ENCODE measurements at places on chromosomes 11 and 22. TPM values are rescaled to one million over a fixed set of nuclear protein-coding genes. Genes with fewer than 3 reads are reported as not detected.
A peak's percentile ranks its signal among the peaks of the same experiment; 100 is the strongest.

The SMIM38 gene
- 5.4 TPM for total RNA-seq

The CCDC81 gene
- 0.41 TPM for total RNA-seq

The PHLDA2 gene
- 1.7 TPM for total RNA-seq

The FAM180B gene
- 0.41 TPM for total RNA-seq

The OR51A2 gene
- total RNA-seq = not detected

GRCh38 chr11:32510039-32510438 is 73.6 kb upstream of the EIF3M start:
- DNase-seq = no peak

DNA sequence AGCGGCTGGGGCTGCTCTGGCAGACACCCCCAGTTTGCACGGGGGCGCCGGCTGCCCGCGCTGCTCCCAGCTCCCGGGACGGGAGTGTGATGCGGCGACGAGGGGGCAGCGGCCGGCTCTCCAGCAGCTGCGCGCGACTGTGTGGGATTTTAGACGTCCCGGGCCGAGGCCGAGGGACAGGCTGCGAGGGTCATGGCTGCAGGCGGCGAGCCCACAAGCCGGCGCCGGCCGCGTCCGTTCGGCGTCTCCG is 159 bp downstream of the FZD4 start:
- no peak for DNase-seq

GRCh38 chr11:128208329-128209137 is 378.8 kb downstream of the ETS1 start:
- DNase-seq = no peak

DNA sequence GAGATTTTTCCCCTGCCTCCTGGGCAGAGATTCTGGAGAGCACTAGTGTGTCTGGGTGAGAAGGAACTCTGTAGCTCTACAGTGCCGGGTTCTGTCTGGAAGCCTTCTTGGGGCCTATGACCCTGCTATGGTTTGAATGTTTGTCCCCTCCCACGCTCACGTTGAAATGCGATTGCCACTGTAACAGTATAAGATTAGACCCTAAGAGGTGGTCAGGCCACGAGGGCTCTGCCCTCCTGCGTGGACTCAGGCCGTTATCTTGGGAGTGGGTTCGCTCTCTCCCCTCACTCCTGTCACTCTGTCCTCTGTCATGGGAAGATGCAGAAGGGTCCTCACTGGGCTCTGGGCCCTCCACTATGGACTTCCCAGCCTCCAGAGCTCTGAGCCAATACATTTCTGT is 3.5 kb downstream of the AP5B1 start:
- peak; percentile 9 for DNase-seq

DNA sequence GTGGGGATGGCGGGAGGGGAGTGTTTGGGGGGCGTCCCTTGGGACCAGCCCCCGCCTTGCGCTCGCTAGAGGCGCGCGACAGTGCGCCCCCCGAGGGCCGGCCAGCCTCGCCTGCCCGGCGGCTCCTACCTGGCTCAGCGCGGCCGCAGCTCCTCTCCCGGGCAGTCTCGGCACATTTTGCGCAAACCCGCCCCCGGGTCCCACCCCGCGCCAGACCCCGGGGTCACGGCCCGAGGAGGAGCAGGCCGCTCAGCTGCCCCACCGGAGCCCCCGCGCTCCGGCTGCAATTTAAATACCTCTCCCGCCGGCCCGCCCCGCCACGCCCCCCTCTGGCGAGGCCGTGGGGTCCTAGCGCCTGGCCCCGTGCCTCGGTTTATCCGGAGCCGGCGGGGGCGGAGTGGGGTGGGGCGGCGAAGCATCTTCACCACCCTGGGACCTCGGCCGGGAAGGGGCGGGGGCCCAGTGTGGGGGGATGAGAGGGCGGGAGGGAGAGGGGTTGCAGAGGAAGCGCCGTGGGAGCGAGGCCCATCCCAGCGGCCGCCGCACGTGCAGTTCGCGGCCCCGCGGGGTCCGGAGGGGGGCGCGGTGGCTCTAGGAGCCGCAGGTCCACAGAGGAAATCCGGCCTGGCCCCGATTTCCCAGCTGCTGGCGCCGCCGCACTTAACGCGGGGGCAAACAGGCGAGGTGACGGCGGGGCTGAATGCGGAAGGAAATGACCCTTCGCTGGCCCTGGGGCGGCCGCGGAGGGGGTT is at the start of gene LRRC32:
Gene LRRC32 (minus strand): TSS at position 263 of the 752 bp plus-strand sequence. CDS start 4,793 bp downstream, outside the sequence.
- peak; percentile 77 for DNase-seq

- DNase-seq = no peak
Observed at GRCh38 chr11:18778468-18778867, 13.1 kb downstream of the PTPN5 start.

DNA sequence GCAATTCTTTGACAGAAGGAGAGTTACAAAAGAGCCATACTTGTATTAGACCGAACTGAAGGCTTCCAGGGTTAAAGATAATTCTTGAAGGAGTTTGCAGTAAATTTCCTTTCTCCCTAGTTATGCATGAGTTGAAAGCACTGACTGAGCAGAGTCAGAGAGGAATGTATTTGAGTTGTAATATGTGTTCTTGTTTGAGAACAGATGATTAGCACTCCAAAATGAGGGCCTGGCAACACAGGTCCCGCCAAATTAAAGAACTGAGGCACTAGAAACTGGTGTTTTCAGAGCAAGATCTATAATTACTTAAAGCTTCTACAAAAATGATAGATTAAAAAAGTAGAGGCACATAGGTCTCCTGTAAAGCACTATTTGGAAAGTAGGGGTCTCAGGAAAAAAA is 970.4 kb downstream of the OPCML start:
- DNase-seq = no peak

GRCh38 chr11:27505781-27506180 is 788 bp downstream of the LIN7C start:
- DNase-seq = no peak

- no peak for DNase-seq
Observed at GRCh38 chr11:125583496-125583895, 9.2 kb upstream of the STT3A start.

DNA sequence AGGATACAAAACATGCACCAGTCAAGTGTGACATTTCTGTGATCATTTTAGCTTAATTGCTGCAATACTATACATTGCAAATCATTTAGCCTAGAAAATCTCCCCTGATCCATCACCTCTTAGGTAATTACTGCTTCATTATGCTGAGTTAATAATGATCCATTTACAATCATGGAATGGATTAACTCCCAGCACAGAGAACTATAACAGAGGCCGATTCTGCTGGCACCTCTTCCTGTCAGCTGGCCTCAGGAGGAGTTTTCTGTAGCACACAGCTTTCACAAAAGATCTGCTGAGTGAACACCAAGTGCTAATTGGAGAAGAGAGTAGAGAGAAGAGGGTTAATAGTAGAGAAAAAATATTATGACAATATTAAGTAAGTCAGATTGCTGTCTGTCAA is 591.8 kb upstream of the KIRREL3 start:
- DNase-seq = no peak

- DNase-seq = peak; percentile 96
Observed at GRCh38 chr22:46007848-46008261, 30.9 kb upstream of the WNT7B start.

Data from sigmoid colon (tissue), 7 donors.